ENCODE measurements at places on chromosomes 5 and 9.

DNA sequence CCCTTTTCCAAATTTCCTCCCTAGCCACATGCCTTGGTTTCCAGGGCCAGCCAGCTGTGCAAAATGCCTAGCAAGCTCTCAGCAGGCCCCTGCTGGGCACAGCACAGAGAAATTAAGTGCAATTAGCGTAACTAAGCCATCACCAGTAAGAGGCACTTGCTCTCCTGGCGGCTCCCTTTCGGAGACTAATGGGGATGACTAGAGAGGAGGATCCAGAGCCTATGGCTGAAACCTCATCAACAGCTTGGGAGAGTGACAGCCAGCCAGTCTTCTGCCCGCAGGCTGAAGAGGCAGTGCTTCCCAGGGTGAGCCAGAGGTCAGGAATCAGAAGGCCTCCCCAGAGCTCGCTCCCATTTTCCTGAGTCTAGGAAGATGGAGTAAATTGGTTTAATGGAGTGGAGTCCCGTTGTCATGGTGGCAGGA lies 108.4 kb downstream of the KCNIP1 start:
- DNase-seq, result no peak

GRCh38 chr5:133525126-133525525 lies 87.2 kb downstream of the FSTL4 start:
- no peak for DNase-seq

DNA sequence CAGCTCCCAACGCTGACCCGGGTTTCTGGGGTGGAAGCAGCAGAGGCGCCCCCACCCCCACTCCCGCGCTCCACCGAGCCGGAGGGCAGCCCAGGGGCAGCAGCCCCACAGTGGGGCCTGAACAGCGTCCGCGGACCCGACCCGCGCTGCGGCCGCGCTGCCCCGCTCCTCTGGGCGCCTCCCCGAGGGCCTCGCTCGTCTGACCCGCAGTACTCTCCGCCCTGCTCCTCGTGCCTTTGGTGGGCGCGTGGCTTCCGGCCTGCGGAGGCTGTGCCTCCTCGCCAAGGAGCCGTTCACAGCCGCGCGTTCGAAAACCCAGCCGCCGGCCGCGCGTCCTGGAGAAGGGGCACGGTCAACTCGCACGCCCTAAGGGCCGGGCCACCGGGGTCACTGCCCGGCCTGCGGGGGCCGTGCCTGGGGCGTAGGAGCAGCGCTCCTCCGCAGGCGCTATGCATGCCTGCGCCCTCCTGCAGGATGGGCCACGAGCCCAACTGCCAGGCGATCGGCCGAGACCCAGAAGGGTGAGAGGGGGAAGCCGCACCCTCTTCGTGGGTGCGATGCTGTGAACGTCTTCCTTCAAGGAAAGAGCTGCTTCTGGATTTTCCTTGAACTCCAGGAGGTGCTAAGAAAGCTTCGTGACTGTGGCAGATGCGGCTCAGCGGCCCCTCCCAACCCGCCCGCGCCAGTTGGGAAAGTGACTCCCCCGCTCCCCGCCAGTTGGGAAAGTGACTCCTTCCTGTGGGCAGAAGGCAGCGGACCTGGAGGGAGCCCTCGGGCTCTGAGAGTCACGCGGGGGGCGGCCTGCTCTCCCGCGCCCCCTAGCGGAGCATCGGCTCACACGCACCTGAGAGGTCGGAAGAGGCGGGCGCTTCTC lies 82.7 kb downstream of the HSD17B3 start:
- no peak for DNase-seq

DNA sequence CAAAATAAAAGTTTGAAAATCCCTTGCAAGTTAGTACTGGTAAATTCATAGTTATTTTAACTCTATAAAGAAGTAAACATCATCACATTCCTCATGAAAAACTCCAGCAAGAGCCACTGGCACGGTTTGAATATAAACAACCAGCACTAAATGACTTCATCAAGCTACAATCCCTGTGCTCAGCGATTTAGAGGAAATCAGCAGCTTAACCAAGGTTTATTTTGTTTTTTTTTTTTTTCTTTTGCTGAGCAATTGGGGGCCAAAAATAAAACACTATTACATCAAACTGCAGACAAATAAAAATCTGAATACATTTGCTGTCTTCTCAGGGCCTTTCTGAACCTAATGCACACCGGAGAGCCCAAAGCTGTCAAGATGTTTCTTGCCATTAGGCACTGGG lies 106.2 kb upstream of the SLC24A2 start:
- no peak for DNase-seq

GRCh38 chr5:179437341-179438001 lies 92.2 kb upstream of the ADAMTS2 start:
- no peak for DNase-seq

DNA sequence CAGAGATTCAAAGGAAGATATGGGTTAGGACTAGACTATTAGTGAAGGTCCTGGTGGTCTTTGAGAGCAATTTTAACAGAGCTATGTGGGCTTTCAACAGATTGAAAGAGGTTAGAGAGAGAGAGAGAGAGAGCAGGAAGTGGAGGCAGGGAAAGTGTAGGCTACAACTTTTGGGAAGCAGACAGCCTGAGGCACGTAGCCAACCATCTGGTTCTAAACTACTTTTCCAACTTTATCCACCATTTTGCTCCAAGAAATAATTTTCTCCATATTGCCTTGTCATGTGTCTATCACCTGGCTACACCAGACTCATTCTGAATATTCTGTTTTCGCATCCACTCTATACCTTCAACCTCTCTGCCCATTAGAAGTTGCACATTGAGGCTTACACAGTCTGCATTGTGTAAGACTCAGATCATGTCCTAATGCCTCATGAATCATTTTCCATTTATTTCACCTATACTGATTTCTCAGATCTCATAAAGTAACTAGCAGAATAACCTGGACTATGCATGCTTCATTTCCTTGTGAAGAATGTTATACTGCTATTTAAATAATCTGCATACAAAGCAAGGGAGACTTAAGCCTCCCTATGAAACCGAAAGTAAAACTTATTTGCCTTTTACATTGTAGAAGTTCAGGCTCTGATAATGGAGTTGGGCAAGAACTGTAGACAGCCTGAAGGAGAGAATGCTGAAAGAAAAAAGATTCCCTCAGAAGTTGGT lies 235.6 kb downstream of the ELAVL2 start:
- DNase-seq, result no peak

DNA sequence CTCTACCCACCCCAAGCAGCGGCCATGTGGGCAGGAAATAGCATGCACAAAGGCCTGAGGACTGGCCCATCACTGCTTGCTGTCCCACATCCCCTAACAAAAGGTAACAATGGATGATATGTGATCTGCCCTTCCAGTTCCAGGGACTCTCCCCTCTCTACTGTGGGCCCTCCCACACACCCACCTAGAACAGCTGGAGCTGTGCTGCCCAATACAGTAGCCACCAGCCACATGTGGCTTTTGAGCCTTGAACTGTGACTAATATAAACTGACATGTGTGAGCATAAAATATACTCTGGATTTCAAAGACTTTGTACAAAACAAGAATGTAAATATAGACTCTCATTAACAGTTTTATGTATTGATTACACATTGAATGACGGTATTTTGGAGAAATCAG lies 78.1 kb downstream of the C5orf15 start:
- no peak for DNase-seq

DNA sequence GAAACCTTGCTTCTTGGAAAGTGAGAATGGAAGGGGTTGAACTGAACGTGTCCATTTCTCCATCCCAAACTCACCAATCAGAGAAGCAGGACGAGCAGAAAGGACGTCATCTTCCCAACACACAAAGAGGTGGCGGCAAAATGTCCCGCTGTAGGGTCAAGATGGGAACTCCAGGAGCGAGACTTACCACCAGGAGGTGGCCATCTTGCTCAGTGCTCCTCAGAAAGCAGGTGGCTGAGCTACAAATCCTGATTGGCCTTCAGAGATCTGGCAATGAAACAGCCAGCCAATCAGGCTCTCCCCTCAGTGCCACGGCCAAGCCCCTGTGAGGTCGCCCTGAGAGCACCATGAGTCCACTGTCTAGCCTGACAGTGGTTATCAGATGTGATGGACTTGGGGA lies 259.0 kb downstream of the NDUFS4 start:
- DNase-seq, result no peak

GRCh38 chr5:151707567-151707966 lies 20.9 kb upstream of the SPARC start:
- DNase-seq, result no peak

GRCh38 chr5:31757806-31758205 lies 118.9 kb downstream of the PDZD2 start:
- DNase-seq, result no peak

DNA sequence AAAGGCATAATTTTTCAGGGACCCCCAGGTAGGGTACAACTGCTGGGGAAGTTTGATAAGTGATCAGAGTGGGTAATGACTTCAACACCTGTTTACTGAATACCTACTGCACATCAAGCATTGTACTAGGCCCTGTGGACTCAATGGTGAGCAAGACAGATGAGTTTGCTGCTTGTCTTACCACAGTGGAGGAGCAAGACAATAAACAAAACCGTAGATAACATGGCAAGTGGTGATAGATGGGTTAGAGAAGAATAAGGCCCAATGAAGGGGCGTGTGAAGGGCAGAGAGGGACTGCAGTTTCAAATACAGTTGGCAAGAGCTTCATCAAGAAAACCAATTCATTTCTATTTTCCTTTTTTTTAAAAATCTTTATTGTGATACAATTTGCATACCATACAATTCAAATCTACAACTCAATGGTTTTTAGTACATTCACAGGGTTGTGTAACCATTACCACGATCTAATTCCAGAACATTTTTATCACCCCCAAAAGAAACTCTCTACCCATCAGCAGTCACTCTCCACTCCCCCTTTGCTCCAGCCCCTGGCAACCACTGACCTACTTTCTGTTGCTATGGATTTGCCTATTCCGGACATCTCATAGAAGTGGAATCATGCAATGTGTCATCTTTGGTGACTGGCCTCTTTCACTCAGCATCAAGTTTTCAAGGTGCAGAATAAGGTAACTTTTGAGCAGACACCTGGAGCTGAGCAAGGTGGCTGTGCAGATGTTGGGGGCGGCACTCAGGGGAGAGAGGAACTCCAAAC lies 31.9 kb upstream of the HAND1 start:
- DNase-seq, result no peak

DNA sequence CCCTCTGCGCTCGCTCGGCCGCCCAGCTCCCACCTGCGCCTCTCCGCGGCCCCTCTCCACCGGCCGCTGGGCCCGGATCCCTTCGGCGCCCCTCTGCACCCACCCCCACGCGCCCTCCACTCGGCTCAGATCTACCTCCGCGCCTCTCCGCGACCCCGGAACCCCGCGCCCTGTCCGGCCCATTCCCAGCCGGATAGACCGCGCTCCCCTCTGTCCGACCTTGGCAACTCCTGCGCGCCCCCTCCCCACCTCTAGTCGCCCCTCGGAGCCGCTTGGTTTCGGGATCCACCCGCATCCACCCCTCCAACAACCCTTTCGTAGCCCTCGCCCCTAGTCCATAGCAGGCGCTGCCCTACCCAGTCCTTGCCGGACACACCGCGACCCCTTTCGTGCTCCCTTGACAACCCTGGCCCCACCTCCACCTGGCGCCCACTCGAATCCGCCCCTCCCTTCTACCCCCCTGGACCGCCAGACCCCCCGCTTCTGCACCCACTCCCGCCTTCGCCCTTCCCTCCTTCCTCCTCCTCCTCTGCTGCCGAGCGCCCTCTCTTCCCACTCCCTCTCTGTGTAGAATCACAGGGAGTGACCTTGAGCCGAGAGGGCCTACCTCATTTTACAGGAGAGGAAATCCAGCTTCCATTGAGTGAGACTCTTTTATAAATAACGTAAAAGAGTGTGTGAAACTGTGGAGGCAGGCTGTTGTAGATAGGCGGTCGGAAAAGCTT lies 525 bp upstream of the AK3 start:
- DNase-seq, result no peak

DNA sequence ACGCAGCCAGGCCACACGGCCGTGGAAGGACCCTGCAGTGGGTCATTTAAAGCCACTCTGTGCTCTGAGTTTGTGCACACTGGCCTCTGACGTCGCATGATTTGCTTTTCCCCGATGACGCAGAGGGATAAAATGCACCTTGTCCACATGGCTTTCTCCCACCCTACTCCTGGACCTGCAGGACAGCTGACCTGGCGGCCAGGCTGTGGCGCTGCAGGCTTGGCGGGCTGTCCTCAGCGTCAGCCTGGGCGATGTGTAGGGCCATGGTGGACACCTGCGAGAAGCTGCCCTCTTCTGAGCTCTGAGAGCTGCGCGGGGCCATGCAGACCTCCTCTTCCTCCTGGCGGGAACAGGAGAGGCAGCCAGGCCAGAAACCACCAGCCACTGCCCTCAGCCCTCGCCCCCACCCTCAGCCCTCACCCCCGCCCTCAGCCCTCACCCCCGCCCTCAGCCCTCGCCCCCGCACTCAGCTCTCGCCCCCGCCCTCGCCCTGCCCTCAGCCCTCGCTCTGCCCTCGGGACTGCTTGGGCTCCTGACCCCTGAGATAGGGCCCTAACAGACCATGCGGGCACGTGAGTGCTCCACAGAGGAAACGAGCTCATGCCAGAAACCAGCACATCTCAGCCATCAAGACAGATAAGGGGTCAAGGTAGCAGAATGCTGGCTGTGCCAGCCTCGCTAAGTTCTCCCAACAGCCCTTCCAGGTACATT lies 20.0 kb upstream of the SCGB3A1 start:
- no peak for DNase-seq

GRCh38 chr5:172556971-172557461 lies 84.0 kb upstream of the NEURL1B start:
- DNase-seq, result no peak

DNA sequence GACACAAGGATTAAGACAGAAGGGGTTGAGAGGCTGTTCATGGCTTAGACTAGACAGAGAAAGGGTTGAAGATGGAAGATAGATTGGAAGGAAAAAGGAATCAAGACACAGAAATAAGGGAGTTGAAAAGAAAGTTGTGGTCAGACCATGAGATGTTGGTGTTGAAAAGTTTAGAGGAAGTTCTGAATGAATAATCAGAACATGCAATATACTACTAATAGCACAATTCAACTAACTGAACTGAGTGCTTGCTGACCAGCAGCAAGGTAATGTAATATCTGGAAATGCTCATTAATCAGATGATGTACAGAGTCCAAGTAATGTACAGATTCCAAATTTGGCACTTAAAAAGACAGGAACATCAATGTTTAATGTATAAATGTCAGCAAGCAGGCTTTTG lies 10.6 kb upstream of the NNT start:
- DNase-seq, result no peak

GRCh38 chr5:116738239-116738614 lies 163.6 kb upstream of the SEMA6A start:
- DNase-seq, result no peak

- peak; percentile 30 for DNase-seq
Measured at GRCh38 chr5:134525683-134526482, 413 bp downstream of the JADE2 start.

DNA sequence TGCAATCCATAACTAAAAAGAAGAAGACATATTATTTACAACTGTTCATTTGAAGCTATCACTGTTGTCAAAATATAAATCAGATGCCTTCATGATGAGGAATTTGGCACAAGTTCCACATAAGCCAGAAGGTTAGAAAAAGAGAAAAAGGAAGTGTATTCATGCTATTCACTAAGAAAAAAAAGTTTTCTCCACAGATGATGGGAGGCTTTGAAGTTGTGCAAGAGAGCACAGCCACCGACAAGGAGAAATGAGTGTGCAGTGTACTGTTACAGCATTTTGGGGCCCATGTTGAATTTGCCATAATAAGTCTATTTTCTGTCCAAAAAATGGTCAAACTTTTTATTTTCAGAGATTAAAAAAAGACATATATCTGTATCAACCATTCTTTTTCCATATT lies 32.9 kb upstream of the IFNK start:
- DNase-seq, result no peak

- DNase-seq, result peak; percentile 17
Measured at GRCh38 chr9:95874989-95875304, 544 bp upstream of the ERCC6L2 start.

GRCh38 chr9:35755071-35755470 lies 995 bp upstream of the MSMP start:
- no peak for DNase-seq

- no peak for DNase-seq
Measured at GRCh38 chr9:131228988-131229387, 47.3 kb downstream of the FAM78A start.
